Activated CD8-positive, alpha-beta memory T cell treated with anti-CD3 and anti-CD28 coated beads, Interleukin-2, amount 50 U/mL, for 4 hours (primary cell): ENCODE measurements at places on chromosomes 7 and 10.

DNA sequence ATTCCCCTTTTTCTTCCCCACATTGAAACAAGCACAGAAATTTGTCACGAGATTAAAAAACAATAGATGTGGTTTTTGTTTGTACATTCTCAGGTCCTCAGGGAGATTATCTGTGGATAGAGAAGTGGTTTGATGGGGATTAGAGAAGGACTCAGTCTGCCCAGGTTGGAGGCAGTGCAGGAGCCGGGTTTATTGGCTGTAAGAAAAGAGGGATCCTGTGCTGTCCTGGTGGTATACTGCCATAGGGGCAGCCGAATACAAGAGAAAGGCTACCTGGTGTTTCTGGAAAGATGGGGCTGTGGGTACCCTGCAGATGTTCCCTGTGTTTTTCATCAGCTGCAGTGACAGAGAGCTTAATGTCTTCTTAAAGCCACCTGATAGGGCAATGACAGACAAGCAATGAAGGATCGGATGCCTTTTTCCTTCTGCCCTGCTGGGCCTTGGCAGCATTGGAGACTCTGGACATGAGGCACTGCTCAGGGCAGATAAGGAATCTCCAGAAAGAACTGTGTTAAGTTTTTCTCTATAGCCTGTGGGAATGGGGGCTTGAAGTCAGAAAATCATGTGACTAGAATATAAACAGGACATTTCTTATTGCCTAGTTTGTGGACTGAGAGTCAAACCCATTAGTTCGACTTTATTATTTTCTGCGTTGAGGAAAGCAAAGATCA lies 18.1 kb upstream of the GPR141 start:
- no peak for DNase-seq

GRCh38 chr7:70640266-70640833 lies 491.6 kb upstream of the GALNT17 start:
- no peak for DNase-seq

- DNase-seq, result no peak
These were observed 11.4 kb downstream of the JCAD start for GRCh38 chr10:30047924-30048531.

DNA sequence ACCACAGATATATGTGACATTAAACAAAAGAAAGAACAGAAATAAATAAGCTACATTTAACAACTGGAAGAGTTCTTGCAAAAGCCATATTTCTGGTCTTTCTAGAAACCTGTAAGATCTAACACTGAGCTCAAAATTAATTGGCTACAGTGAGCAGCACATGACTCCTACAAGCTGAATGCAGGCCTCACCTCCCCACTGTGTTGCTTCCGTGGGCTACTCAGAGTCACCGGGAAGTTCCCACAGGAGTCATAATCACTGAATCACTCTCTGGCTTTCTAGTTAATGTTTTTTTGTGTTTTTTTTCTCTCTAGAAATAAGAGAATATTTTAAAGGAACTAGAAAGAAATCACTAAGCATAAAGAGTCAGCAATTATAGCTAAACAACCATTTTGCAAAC lies 10.2 kb upstream of the MRPS24 start:
- DNase-seq, result no peak

- DNase-seq, result no peak
These were observed at the start of gene C7orf33 for GRCh38 chr7:148590471-148590870. Gene C7orf33 (plus strand): TSS chr7:148590766. CDS start chr7:148590926, 160 bp downstream.

- peak; percentile 85 for DNase-seq
These were observed 82.1 kb upstream of the PDGFA start for GRCh38 chr7:601595-602340.

- no peak for DNase-seq
These were observed 141.4 kb downstream of the GRID1 start for GRCh38 chr10:86225103-86225782.

GRCh38 chr7:148835854-148836253 lies 48.2 kb downstream of the EZH2 start:
- no peak for DNase-seq

GRCh38 chr10:83954193-83954799 lies 185.0 kb upstream of the GHITM start:
- no peak for DNase-seq

DNA sequence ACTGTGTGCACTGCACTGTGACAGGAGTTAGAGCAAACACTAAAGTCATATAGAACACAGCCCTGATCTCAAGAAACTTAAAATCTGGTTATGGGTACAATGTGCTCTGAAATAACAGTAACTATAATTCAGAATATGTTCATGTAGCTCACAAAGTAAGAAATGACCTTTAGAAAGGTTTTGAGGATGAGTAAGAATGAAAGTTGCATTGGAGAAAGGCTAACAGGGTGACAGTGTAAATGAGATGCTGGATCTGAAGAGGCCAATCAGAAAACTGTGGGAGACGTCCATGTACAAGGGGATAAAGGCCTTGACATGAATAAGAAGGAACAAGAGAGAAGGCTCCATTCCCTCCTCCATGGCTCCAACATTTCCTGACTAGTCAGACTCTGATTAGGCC lies 124.7 kb downstream of the GRM3 start:
- DNase-seq, result no peak

GRCh38 chr10:1365540-1366321 lies 309.5 kb downstream of the WDR37 start:
- no peak for DNase-seq

DNA sequence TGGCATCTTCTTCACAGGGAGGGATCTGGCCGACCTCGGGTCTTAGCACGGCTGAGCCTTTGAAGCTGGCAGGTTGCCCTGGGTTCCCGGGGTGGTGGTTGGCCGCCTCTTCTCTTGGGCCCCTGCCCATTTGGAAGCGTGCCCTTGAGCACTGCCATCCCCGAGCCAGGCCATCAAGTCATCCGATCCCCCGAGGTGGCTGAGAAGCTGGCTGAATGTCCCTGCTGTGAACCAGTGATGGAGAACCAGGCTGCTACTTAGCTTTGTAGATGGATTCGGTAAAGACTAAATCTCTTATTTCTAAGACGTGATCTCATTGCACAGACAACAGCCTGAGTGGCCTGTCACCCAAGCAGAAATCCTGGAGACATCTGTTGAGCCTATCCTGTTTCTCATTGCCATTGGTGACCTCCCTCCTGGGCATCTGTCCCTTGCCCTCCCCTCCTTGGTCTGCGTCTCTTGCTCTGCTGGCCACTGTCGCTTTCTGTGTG lies 74.3 kb downstream of the GRK5 start:
- DNase-seq, result no peak

DNA sequence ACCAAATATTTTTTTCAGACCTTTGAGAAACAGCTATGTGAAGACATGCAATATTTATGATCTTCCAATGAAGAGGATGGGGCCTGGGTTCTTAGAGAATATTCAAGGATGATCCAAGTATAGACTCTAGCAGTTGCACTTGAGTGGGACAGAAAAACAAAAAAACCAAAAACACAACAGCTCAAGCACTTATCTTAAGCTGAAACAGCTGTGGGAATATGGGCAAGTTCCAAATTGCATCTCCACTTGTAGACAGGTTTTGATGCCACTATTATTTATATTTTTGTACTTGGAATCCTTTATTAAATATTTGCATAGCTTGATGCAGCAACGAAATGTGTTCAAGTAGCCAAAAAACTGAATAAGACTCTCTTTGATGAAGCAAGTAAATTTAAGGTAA lies 2.2 kb upstream of the PDK4 start:
- DNase-seq, result no peak

GRCh38 chr10:11015446-11015934 lies 2.2 kb upstream of the CELF2 start:
- no peak for DNase-seq

- no peak for DNase-seq
These were observed 222.3 kb downstream of the LRMDA start for GRCh38 chr10:75653761-75654160.

DNA sequence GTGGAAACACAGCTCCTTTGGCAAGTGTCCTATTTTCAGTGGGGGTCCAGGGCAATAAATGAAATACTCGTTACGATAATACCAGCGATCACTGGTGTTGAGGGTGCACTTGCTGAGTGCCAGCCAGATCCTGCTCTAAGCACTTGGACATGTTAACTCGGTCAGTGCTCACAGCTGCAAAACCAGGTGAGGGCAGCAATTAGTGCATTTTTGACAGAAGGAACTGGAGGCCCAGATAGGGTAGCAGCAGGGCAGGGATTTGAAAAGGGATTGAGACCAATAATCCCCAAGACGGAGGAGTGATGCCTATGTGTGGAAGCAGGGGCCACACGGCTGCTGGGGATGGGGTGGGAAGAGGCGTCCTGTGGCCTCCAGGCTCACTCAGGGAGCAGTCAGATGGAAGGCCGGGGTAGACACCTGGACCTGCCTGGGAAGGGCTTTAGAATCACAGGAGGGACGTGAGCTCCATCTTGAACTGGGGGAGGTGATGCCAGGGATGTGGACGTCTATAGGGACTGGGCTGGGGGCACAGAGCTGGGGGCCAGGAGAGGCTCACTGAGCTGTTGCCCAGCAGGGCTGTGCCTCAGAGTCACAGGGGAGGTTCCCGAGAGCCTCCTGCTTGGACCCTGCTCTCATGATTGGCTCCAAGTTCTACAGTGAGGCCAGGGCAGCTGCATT lies 14.3 kb downstream of the PTPRE start:
- no peak for DNase-seq

DNA sequence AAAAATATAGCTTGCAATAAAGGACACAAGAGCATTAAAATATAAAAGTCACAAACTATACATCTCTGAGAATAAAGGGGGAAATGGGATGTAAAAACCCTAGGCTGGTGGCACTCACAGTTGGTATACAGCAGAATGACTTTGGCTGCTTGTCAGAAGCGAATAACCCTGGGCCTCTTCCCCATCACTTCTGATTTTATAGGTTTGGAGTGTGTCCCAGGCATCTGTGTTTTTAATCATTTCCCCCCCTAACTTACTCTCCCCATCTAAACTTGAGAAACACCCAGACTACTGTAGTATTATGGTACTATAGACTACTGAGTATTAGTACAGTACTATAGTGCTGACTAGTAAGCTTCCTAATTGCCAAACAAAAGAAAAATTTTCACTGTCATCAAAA lies 1.8 kb upstream of the RPA3 start:
- no peak for DNase-seq

- DNase-seq, result no peak
These were observed 2.5 kb upstream of the CFAP58 start for GRCh38 chr10:104351061-104351702.

DNA sequence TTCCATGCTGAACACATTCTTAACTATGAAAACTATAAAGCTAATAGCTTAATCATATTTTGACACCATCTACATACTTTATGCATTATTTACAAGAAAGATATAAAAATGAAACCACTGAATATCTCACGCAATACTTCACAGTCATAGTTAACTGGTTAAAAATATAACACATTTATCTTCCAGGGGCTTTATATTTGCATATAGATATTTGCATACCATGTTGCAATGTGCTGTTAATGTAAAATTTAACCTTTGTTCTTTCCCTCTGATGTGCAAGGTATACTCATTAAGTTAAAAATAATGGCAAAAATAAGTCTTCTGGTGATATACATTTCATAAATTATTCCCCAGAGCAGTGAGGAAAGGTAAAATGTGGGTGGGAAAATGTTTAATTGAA lies 76.9 kb upstream of the MGMT start:
- DNase-seq, result no peak
